Left kidney (tissue), 8 donors: ENCODE measurements at places on chromosomes 12 and 14.

DNA sequence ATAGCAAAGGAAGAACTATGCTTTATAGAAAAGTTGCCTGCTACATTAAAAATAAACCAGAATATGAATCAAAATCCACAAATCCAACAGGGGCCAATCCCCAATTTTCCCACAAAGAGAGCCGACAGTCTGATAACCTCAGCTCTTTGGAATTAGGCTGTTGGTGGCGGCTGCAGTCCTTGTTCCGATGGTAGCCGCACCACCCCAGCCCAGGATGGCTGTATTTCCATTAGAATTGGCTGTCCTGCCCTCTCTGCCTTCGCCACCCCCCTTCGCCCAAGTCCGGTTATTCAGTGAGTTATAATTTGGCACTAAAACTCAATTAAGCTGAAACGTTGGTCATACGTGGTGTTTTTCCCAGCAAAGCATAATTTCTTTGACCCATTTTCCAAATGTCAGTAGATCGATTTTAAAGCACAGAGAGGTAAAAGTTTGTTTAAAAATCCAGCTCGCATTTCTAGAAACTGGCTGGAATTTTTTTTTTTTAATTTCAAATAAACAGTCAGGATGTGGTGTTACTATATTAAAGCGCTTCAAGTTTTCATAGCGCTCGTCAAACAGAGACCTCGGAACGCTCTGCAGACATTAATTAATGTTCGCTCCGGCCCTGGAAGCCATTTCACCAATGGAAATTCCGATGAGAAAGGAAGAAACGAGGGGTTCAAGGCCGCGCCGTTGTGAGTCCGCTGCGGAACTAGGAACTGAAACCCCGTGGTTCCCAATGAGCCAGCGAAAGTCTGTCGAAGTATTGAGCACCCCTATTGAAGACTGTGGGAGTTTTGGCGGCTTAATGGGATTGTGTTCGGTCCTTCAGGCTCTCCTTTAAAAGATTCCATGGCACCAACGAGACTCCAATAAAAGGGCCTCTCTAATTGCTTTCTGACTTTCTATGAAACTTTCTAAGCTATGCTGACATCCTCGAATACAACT is 104.8 kb upstream of the DIO3 start:
- DNase-seq: no peak

DNA sequence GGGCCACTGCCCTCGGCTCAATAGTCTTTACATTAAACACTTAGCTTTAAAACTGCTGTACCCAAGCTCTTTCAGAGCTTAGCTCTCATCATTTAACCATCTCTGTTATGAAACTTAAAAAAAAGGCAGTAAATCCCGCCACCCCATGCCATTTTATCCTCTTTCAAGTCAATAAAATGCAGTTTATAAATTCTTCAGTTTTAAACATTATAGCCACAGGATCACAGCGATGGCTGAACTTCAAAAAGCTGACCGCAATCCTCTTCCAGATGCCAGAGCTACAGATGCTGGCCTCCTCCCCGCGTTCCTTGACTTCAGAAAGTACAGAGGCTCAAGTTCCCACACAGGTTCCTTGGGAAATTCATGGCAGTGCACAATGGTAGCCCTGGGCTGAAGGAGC is 4.2 kb downstream of the OR10G3 start:
- no peak for DNase-seq

DNA sequence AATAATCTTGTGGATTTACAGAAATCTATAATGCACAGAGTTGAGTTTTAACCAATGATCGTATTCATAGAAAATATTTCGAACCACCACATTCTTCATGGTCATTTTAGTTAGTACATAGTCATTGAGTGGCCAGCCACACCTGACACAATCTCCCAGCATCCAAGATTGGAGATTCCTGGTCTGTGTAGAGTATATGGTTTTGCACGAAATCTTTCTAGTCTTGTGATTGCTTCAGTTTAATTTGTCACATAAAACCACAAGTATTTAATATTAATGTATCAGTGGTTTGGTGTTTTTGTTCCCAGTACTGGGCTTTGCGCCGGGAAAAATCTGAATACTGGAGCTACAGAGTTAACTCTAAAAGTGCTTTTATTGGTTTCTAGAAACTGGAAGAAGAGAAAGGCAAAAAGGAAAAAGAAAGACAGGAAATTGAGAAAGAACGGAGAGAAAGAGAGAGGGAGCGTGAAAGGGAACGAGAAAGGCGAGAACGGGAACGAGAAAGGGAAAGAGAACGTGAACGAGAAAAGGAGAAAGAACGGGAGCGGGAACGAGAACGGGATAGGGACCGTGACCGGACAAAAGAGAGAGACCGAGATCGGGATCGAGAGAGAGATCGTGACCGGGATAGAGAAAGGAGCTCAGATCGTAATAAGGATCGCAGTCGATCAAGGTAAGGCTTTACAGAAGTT is 33.4 kb upstream of the PSEN1 start:
- DNase-seq: no peak

DNA sequence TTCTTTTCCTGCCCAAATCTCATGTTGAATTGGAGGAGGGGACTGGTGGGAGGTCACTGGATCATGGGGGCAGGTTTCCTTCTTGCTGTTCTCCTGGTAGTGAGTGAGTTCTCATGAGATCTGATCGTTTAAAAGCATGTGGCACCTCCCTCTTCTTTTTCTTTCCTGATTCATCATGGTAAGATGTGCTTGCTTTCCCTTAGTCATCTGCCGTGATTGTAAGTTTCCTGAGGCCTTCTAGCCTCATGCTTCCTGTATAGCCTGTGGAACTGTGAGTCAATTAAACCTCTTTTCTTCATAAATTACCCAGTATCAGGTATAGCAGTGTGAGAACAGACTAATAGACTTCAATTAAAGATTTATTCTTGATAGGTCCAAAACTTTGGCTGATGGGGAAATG is 83.5 kb downstream of the CAND1 start:
- DNase-seq: no peak

DNA sequence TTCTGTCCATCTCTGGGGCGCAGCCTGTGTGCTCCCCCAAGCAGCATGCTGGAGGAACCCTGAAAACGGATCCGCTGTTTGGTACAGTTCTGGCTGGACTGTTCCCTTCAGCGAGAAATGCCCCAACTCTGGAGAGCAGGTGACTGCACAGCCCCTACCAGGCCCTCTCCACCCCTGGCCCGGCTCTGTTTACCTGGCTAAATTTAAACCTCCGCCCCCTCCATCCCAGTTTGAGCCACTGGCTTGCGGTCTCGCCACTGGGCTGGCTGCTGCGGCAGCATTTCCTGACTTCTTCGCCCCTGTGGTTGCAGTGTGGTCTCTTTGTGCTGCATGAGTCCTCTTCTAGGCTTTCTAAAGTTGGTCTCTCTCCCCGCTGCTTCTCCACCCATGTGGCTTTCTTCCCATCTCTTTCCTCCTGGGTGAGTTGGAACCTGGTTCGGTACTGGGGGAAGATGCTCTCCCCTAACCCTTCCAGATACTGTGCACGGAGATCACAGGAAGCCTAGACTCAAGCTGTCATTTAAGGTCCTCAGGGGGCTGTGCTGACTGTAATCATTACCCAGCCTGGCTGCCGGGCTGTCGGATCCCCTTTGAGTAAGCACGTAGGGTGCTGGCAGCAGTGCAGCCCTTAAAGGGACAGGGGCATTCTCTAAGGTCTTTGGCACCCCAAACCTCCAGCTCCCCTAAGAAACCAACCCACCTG is 60.6 kb downstream of the FBXL14 start:
- DNase-seq: no peak

GRCh38 chr14:94722397-94722796 is 47.5 kb downstream of the GSC start:
- no peak for DNase-seq

GRCh38 chr12:116354950-116355783 is 77.7 kb upstream of the MED13L start:
- DNase-seq: no peak

DNA sequence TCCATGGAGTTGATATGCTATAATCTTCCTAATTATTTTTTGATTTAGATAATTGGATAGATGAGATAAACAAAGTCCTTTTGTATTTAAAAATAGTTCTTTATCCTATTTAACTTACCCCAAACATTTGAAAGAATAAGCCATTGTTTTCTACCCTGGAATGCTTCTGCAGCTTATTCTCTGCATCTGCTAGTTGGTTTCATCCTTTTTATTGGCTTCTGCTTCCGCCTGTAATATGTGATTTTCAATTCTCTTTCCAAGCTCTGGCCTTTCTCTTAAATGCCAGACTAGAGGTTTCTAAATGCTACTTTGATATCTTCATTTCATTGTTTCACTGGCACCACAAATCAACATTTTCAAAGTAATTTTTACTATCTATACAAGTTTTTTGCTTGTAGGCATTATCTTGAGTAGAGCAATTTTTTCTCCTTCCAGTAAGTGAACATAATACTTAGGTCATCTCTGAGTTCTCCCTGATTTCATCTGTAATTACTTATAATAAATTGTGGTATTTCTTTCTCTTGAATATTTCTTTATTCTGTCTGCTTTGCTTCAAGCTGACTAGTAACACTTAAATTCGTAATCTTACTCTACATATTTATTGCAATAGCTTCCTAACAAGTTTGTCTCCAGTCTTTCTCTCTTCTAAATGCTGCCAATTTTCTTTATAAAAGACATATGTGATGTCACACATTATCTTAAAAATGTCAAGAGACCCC is 958.4 kb downstream of the SLC6A15 start:
- DNase-seq: no peak

DNA sequence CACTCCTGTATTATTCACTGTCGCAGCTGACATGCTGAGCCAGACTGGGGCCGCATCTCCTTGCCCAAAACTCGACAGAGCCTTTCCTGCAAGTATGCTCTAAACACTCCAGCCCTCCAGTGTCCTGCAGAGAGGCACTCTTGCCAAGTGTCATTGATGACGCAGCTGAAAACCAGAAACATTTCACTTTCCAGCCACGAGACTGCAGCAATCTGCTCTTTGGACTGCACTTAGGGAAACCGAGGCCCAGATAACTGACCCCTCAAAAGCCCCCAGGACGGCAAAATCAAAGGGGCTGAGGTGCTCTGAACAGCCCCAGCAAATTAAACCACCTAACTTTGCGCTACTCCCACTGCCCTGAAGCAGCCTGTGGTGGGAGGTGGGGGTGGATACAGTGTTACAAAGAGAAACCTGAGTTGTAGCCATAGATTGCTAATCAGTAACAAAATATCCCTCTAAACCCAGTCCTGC is 2.6 kb downstream of the CCDC85C start:
- no peak for DNase-seq

GRCh38 chr14:53391631-53392285 is 238.6 kb upstream of the DDHD1 start:
- no peak for DNase-seq

DNA sequence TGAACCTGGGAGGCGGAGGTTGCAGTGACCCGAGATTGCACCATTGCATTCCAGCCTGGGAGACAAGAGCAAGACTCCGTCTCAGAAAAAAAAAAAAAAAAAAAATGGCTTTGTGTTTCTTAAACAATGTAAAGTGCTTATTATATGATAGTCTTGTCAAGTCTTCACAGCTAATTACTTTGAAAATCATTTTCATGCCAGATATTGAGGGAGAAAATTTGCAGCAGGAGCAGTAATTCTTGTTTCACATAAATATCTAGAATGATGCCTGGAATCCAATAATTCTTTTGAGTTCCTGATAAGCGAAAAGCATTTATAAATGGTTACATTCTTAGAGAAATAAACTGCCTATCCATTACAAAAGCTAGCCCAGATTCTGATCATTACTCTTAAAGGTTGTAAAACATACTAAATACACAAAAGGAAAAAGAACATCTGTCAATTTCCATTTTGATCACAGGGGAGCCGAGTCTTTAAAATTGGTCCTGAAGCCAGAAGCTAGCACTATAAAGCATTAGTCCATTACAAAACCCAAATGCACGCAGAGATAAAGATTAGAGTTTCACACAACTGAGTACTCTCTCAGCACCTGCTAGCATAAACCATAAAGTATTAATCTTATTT is 50.3 kb downstream of the IFT81 start:
- no peak for DNase-seq

DNA sequence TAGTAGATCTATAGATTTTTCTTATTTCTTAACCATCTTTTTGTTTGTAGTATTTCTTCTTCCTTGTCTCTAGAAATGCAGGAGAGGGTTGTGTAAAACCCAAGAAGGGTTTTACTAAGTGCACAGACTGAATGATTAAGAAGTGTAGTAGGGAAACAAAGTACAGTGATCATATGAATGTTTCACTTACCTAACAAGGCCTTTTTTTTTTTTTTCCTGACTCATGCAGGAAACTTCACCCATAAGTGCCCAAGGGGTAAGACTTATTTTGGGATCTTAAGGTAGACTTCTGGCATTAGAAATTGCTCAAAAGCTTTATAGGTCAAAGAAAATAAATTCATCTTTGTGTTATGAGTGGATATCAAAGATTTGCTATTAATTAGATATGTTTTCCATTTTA is 10.2 kb downstream of the SCN8A start:
- no peak for DNase-seq

GRCh38 chr12:1633459-1633858 is 4.4 kb downstream of the WNT5B start:
- DNase-seq: no peak

DNA sequence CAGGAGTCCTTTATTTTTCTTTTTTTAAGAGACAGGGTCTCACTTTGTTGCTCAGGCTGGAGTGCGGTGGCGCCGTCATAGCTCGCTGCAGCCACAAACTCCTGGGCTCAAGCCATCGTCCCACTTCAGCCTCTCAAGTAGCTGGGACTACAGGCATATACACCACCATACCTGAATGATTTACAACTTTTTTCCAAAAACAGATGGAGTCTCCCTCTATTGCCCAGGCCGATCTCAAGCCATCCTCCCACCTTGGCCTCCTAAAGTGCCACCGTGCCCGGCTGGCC is 205.1 kb downstream of the TSPAN9 start:
- DNase-seq: no peak

DNA sequence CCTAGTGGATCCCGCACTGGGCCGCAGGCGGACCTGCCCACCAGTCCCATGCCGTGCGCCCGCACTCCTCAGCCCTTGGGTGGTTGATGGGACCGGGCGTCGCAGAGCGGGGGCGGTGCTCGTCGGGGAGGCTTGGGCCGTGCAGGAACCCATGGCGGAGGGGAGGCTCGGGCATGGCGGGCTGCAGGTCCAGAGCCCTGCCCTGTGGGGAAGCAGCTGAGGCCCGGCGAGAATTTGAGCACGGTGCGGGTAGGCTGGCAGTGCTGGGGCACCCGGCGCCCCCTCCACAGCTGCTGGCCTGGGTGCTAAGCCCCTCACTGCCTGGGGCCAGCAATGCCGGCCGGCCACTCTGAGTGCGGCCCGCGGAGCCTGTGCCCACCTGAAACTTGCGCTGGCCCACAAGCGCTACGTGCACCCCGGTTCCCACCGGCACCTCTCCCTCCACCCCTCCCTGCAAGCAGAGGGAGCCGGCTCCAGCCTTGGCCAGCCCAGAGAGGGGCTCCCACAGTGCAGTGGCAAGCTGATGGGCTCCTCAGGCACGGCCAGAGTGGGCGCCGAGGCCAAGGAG is 100.8 kb downstream of the PLEKHA5 start:
- DNase-seq: no peak

GRCh38 chr14:42929806-42930480 is 1323.3 kb downstream of the LRFN5 start:
- DNase-seq: peak; percentile 57

GRCh38 chr12:64522316-64522715 is 70.4 kb downstream of the TBK1 start:
- no peak for DNase-seq
